Fibroblast of upper back skin (primary cell): ENCODE measurements at places on chromosomes 5 and 9.
A peak's percentile ranks its signal among the peaks of the same experiment; 100 is the strongest.

GRCh38 chr5:124395287-124395686, 351.2 kb downstream of the ZNF608 start:
- DNase-seq: no peak

GRCh38 chr9:108525186-108525585, 330.6 kb downstream of the ACTL7B start:
- DNase-seq: no peak

- DNase-seq: peak; percentile 55
Measured at GRCh38 chr9:106314476-106314875, 548.5 kb upstream of the ZNF462 start.

- DNase-seq: no peak
Measured at GRCh38 chr5:146753641-146754040, 124.9 kb downstream of the PPP2R2B start.

DNA sequence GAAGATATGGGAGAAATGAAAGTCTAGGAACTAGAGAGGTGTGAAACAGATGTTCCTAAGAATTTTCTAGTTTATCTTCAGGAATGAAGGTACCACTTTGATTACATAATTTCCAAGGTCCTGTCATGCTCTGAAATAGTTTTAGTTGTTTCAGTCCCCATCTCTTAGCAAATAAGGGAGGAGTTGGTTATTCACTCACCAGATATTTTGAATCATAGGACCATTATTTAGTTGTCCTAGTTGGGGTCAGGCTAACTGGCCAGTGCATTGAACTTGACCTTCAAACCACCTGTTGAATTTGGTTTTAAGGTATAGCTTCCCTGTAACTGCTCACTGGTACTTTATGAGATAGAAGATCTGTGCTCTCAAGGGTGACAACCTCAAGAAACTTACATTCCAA, 53.9 kb upstream of the TNFAIP8 start:
- no peak for DNase-seq

- DNase-seq: peak; percentile 66
Measured at GRCh38 chr9:105290418-105290817, 46.0 kb downstream of the SLC44A1 start.

DNA sequence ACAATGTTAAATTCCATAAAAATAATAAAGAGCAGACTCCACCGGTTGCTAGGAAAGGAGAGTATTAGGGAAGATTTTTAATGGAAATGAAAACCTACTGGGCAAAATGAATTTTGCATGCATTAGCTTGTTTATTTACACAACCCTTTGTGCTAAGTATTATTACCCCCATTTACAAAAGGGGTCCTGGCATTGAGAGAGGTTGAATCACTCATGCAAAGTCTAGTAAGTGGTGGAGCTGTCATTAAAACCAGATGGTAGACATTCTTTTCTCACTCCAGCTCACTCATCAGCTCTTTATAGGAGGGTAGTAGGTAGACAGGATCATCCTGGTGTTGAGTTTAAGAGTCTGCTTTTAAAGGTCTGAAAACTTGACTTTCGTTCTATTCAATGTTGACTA, 395.1 kb downstream of the PLK2 start:
- DNase-seq: peak; percentile 92

DNA sequence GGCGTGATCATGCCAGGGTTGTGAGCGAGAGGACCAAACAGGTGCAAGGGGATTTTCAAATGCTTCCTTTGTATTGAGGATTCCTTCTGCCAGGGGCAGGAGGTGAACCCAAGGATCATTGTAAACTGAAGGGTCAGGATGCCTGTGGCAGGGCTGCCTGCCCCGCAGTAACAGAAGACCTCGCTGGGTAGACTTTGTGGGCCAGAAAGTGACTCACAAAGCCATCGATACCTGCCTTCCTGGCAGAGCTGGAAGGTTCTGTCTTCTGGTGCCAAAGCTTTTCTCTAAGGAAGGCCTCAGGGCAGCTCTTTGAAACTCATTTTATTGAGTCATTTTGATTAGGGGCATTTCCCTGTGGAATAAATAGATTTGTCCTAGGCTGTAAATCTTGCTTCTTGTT, 223.4 kb downstream of the ICE1 start:
- DNase-seq: no peak

GRCh38 chr5:93359296-93359959, 221.6 kb downstream of the NR2F1-AS1 start:
- peak; percentile 49 for DNase-seq

DNA sequence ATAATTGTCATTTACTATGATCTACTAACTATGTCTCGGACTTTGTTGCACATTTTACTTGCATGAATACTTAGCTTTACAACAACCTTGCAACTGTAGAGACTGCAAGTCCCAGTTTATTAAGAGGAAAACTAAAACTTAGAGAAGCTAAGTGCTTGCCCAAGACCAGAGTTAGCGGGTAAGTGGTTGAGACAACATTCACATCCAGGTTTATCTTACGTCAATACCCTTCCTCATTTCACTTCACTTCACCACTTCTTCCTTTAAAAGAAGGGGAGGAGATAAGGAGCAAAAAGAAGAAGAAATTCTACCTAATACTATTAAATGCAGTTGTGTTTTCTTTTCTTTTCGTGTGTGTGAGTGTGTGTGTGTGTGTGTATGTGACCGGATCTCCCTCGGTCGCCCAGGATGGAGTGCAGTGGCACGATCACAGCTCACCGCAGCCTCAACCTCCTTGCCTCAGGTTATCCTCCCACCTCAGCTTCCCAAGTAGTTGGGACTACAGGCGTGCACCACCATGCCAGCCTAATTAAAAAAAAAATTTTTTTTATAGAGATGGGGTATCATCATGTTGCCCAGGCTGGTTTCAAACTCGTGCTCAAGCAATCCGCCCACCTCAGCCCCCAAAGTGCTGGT, 37.4 kb downstream of the MEGF9 start:
- no peak for DNase-seq

DNA sequence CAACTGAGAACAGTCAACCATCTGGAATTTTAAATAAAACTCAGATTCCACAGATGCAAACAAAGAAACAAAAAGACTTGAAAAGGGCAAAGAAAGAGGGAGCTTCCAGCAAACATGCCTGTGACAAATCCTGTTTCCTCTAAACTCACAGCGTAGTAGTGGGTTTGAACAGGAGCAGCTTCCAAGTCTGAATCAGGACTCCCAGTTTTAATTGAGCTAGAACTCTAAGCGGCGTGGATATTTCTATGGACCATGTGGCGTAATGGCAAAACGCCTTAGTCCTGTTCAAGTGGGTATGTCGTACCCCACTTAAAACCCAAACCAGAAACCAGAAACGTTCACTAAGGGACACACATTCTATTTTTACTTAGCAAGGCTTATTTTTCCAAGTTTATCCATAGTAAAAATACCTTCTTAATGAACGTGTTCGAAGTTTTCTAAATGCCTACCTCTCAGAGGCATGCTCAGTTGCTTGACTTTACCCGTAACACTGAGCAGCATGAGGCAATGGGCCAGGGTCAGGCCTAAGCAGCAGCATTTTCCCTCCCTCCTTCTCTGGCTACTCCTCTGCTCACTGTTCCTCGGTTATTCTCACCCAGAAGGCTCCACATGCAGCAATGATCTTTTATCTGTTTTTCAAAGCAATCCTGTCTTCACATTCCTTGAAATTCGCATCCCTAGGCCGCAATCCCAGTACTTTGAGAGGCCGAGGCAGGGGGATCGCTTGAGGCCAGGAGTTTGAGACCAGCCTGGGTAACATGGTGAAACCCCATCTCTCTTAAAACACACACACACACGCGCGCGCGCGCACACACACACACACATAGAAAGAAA, 77.9 kb downstream of the FNBP1 start:
- peak; percentile 69 for DNase-seq

DNA sequence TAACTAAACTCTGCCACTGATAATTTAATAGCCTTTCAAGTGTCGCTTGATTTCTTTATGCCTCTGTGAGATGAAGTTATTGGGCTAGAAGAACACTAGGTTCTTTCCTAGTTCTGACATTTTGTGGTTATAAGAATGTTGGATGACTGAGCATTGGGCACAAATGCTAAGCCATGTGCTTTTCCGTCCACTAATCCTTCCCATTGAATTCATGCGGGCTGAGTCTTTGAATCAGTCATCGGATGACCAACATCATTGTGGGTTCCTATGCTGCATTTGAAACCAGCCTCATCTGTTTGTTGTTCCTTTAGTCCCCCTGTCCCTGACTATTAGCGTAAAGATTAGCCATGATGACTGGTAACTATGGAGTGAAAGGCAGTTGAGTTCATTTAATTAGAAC, 58.5 kb downstream of the ALDH1A1 start:
- peak; percentile 48 for DNase-seq

DNA sequence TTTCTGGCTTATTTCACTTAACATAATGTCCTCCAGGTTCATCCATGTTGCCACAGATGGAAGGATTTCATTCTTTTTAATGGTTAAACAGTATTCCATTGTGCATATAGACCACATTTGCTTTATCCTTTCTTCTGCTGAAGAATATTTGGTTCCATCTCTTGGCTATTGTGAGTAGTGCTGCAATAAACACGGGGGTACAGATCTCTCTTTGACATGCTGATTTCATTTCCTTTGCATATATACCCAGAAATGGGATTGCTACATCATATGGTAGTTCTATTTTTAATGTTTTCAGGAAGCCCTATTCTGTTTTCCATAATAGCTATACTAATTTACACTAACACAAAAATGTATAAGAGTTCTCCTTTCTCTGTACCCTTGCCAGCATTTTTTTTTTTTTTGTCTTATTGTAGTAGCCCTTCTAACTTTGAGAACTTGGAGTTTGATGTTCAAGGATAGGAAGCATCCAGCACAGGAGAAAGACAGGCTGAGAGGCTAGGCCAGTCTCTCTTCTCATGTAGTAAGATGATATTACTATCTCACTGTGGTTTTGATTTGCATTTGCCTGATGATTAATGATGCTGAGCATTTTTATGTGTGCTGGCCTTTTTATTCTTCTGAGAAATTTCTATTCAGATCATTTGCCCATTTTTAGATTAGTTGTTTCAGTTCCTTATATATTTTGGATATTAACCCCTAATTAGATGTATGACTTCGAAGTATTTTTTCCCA, 592.2 kb upstream of the ZNF608 start:
- peak; percentile 23 for DNase-seq

DNA sequence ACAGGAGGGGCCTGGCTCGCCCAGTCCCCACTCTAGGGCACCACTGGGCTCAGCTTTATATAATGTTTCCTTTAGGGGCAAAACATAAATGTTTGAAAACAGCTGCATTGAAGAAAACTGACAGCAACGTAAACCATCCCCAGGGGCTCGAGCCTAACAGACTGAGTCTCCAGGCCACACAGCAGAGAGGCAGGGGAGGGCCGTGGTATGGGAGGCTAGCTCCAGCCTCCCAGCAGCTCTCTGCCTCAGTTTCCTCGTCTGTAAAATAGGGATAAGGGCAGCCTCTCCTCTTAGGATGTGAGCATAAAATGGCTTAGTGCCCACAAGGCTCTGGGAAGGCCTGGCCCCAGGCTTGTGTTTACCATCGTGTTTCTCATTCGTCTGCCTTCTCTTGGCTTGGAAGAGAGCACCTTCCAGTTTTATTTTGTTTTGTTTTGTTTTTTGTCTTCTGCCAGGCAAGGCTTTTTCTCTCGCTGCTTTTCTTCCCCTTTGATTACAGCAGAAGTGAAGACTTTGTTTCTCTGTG, 2.7 kb downstream of the ANKRD33B start:
- no peak for DNase-seq

DNA sequence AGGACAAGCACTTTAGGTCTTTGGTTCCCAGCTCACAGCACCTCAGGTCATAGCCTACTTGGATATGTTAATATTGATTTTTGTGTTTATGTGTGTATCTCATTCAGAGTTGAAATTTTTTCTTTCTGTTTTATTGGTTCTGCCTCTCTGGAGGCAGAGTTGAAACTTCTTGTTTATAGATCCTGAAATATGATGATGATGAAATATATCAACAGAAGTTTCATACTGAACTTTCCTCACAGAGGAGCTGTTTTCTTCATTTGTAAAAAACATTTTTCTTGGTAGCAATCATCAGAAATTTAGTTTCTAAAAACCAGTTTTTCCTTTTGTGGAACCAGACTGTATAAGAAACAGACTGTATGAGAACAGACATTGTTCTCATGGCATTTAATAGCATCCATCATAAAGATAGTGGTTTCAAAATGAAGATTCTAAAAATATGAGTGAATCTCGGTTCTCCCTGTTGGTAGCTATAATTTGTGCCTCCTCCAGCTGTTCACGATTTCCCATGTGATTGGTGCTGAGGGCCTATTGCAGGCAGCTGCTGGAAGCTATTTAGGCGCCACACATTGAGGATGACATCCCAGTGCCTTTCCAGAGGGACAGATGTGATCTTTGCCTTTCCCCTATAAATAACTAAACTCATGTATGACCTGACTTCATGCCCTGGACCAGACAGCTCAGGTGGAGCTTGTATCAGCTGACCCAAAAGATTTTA, 39.5 kb upstream of the CFAP157 start:
- no peak for DNase-seq

DNA sequence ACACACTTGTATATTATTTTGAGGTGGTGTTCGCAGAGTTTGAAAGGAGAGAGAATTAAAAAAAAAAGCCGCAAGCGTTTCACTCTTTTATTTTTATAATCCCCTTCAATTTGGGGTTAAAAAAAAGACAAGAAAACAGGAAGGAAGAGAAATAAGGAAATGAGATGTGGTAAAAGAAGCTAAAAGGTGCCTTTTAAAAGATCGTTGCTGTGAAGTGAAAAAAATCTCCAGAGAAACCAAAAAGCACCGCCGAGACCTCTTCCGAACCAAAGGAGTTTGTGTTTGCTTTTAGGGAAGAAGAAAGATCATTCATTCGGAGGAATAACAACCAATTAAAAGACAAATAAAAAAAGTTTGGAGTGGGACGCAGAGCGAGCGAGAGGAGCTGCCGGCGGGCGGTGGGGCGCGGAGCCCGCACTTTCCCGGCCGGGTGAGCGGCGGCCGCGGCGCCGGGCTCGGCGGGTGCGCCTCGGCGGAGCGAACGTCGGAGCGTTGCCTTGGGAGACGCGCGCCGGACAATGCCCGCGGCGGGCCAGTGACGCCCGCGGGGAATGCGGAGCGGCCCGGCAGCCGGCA, 355 bp downstream of the TLE4 start:
- no peak for DNase-seq

DNA sequence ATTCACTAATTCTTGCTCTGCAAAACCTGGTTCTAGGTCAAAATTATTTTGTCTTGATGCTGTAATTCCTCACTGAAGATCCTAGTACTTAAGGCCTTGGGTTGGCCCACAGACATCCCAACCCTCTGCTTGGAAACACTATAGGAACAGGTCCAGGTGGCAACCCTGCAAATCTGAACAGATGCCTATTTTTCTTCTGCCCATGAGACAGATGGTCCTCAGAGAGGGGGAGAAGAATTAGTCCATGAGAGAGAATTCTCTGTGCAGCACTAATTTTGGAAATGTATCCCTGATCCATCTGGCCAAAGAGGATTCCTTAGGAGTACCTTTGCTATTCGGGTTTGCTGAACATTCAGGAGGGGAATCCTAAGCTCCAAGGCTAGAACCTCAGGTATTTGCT, 156.3 kb downstream of the ELAVL2 start:
- DNase-seq: no peak

GRCh38 chr5:163408311-163408923, 29.0 kb upstream of the CCNG1 start:
- peak; percentile 72 for DNase-seq

- no peak for DNase-seq
Measured at GRCh38 chr5:68452286-68452685, 236.7 kb downstream of the PIK3R1 start.

GRCh38 chr5:141507387-141508091, 18.7 kb downstream of the PCDHGC5 start:
- DNase-seq: peak; percentile 89
